Vagina (tissue), 2 donors: ENCODE measurements at places on chromosomes 1 and 21.

DNA sequence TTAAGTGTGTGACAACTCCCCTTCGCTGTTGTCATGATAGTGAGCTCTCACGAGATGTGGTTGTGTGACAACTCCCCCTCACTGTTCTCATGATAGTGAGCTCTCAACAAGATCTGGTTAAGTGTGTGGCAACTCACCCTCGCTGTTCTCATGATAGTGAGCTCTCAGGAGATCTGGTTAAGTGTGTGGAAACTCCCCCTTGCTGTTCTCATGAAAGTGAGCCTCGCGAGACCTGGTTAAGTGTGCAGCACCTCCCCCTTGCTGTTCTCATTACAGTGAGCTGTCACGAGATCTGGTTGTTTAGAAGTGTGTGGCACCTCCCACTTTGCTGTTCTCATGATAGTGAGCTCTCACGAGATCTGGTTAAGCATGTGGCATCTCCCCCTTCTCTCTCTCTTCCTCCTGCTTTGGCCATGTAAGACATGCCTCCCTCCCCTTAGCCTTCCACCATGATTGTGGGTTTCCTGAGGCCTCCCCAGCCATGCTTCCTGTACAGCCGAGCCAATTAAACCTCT is 25.1 kb upstream of the LSS start:
- H3K27me3 ChIP-seq: no peaks in the 10 kb centered on the region
- no peak for DNase-seq
- no peak overlapping the region for H3K4me3 ChIP-seq

DNA sequence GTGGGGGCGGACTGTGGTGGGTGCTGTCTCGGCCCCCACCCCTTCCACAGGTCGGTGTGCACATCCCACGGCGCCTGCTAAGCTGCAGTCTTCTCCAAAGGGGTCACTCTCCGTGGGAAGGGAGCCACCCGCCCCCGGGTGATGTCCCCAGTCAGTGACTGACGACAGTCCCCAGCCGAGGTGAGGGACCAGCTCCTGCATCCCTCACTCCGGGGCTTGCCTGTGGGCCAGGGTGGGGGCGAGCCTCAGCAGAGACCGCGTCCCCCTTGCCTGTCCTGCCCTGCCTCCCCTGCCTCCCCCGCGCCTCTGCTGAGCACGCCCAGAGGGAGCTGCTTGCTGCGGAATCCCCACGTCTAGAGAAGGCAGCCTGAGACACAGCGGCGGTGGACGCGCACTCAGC is 35.9 kb upstream of the PDE9A start:
- H3K36me3 ChIP-seq: no peaks in the 10 kb centered on the region
- H3K4me3 ChIP-seq: no peak overlapping the region
- no peaks in the 10 kb centered on the region for H3K4me1 ChIP-seq
- no peaks in the 10 kb centered on the region for H3K27me3 ChIP-seq
- DNase-seq: no peak
- no peak overlapping the region for H3K27ac ChIP-seq

DNA sequence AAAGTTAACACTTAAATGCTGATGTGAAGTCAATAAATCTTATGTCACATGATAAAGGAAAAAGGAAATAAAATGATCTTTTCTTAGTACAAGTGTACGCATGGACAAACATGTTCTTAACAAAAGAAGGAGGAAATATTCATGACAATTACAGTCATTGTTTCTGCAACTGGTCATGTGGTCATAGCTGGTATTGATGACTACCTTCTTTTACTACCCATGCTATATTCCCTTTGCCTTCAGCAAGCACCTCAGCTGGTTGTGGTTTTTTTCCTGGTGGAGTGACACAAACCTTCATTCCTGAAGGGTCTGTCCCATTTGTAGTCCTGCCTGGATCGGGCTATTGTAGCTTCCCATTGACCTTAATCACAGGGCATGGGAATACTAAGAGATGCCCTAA is 23.4 kb upstream of the TSHB start:
- no peaks in the 10 kb centered on the region for H3K36me3 ChIP-seq
- DNase-seq: no peak
- no peak overlapping the region for H3K4me3 ChIP-seq

GRCh38 chr1:42845866-42846256 is 552 bp upstream of the ZNF691 start:
- peaks cover 11% of the 10 kb centered on the region for H3K36me3 ChIP-seq
- peaks cover 25% of the 10 kb centered on the region for H3K4me1 ChIP-seq
- H3K27ac ChIP-seq: peak overlapping the region; percentile 71
- H3K4me3 ChIP-seq: peak overlapping the region; percentile 79
- no peaks in the 10 kb centered on the region for H3K27me3 ChIP-seq
- no peak for DNase-seq

GRCh38 chr1:180927841-180928240 is 15.1 kb downstream of the KIAA1614 start:
- peak overlapping the region; percentile 47 for H3K27ac ChIP-seq
- H3K4me3 ChIP-seq: no peak overlapping the region
- peaks cover 45% of the 10 kb centered on the region for H3K4me1 ChIP-seq
